ENCODE measurements at places on chromosomes 6 and 20. TPM values are rescaled to one million over a fixed set of nuclear protein-coding genes. Genes with fewer than 3 reads are reported as not detected.

Gene ITCH
- 89.2 TPM for total RNA-seq

- no peak for DNase-seq
Measured at GRCh38 chr6:127392301-127392700, 48.9 kb upstream of the ECHDC1 start.

DNA sequence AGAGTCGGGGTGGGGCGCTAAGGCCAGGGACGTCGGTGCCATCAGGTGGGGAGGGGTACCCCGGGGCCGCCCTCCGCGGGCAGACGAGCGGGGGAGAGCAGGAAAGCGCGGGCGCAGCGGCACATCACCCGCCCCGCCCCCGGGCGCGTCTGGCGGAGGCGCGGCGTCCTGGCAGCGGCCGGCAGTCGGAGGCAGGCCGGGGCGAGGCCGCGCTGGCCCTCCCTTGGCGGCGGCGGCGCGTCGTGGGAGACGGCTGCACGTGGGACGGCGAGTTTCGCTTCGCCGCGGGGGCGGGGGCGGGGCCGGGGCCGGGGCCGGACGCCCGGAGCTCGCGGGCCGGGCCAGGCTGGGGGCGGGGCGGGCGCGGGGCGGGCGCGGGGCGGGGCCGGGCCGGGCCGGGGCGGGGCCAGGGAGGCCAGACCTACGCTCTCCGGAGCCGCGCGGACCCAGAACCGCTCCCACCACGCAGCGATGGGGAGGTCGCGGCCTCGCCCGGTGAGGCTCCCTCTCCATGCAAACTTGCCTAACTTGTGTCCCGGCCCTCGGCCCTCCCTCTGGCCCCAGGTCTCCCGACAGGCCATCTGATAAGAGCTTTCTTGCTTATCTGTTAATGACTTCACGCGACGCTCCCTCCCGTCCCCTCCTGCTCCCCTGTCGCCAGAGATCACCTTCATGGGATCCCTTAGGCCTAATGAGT is 12.5 kb downstream of the ITPR3 start:
- DNase-seq: peak; percentile 53

GRCh38 chr6:110358553-110359160 is 508 bp upstream of the METTL24 start:
- DNase-seq: no peak

DNA sequence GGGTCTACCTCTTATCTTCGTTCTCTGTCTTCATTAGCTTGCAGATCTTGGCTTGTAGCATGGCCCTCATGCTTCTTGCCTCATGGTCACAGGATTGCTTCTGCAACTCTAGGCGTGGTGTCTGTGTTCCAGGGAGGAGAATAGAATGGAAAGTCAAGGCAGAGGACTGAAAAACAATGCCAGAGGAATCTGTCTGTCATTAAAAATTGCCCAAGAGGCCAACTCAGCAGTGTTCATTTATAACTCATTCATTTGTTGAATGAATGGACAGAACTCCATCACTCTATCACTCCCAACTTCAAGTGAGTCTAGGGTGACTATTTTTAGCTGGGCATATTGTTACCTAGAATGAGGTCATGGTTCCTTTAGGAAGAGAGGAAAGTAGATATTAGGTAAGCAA is 179.6 kb downstream of the UST start:
- no peak for DNase-seq

GRCh38 chr20:7094438-7094997 is 327.0 kb downstream of the BMP2 start:
- DNase-seq: no peak

DNA sequence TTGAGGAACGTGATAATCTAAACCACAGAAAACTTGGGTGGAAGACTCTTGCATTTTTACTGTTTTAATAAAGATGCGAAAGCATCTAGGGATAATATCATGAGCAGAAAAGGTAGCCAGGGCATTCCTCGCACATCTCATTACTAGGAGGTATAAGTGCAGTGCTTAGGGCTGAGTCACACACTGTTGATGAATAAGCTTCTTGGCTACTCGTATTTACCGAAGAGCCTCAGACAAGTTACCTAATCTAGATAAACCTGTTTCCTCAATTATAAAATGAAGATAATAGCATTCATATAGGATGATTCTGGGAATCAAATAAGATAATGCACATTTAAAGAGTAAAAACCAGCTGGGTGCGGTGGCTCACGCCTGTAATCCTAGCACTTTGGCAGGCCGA is 780 bp upstream of the KIAA0319 start:
- DNase-seq: no peak
